ENCODE measurements at places on chromosomes 16 and 17. TPM values are rescaled to one million over a fixed set of nuclear protein-coding genes. Genes with fewer than 3 reads are reported as not detected.

- peak; percentile 85 for DNase-seq
- H3K27ac ChIP-seq: peak overlapping the region; percentile 7
- H3K4me3 ChIP-seq: no peak overlapping the region
- H3K36me3 ChIP-seq: no peaks in the 10 kb centered on the region
Measured at GRCh38 chr16:86931410-86931941, 353.1 kb downstream of the FOXL1 start.

DNA sequence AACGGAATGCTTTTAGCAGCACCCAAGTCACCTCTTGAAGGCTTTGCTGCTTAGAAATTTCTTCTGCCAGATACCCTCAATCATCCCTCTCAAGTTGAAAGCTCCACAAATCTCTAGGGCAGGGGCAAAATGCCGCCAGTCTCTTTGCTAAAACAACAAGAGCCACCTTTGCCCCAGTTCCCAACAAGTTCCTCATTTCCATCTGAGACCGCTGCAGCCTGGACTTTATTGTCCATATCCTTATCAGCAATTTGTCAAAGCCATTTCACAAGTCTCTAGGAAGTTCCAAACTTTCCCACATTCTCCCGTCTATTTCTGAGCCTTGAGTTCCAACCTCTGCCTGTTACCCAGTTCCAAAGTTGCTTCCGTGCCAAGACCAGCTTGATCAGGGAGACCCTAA lies 27.4 kb downstream of the TMC6 start:
- no peak overlapping the region for H3K27ac ChIP-seq
- no peak overlapping the region for H3K4me3 ChIP-seq
- DNase-seq: no peak
- no peaks in the 10 kb centered on the region for H3K4me1 ChIP-seq

DNA sequence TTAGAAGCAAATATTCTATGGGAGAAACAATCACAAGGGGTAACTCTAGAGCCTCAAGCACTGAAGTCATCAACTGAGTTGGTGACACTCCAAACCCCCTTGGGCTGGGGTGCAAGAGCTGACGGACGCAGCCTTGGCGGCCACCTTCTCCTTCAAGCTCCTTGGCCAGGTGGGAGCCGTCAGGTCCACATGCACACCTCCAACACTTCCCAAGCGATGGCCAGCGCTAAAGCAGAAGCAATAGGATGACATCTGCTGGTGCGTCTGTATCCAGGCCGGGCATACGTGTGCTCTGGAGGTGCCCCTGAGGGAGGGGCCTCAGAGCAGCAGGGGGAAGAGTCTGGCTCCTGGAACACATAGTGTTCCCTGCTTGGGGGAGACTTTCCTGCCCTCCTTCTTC lies 12.2 kb upstream of the FOXJ1 start:
- H3K27me3 ChIP-seq: no peaks in the 10 kb centered on the region
- no peaks in the 10 kb centered on the region for H3K4me1 ChIP-seq
- no peak overlapping the region for H3K27ac ChIP-seq

- H3K36me3 ChIP-seq: no peaks in the 10 kb centered on the region
- no peaks in the 10 kb centered on the region for H3K27me3 ChIP-seq
- no peak for DNase-seq
Measured at GRCh38 chr17:15377616-15378015, 36.2 kb upstream of the TEKT3 start.

DNA sequence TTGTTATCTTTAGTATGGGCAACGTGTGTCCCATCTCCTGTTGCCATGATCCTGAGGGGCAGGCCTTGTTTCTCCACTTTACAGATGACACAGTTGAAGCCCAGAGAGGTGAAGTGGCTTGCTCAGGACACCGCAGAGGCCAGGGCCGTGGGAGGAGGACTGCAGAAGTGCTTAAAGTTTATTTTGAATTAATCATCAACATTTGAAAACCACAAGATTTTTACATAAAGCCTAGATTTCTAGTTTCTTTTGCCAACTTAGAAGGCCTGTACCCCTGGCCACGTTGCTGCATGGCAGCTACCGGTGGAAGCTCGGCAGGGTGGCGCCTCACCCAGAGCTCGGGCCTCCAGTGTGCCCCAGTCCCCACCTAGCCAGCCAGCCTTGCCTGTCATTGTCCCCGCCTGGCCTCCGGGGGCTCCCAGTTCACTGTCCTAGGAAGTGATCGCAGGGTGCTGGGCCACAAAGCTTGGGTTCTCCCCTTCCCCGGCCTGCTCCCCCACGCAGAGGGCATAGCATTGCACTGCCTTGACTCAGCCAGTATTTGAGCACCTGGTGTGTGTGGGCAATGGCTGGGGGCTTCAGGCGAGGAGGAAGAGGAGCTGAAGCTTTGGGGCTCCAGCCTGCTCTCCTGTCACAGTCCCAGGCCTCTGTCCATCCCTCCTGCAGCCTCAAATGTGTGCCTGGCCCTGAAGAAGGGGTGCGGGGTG lies 14.8 kb upstream of the ADCY7 start:
- no peaks in the 10 kb centered on the region for H3K36me3 ChIP-seq
- no peak overlapping the region for H3K27ac ChIP-seq
- peak; percentile 57 for DNase-seq

DNA sequence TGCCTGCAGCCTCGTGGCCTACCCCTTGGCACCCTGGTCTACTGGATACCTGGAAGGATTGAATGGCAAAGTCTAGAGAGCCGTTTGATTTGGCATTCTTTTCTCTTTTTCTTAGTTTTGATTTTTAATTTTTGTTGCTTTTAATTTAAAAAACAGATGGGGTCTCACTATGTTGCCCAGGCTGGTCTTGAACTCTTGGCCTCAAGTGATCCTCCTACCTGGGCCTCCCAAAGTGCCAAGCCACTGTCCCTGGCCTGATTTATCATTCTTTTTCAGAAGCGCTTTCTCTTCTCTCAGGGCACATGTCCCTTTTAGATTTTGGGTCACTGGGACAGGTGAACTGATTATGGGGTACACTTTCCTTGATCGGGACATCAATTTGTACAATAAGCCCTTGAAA lies 10.8 kb downstream of the ZC3H18 start:
- no peak for DNase-seq
- no peaks in the 10 kb centered on the region for H3K27me3 ChIP-seq
- H3K4me1 ChIP-seq: no peaks in the 10 kb centered on the region
- no peak overlapping the region for H3K27ac ChIP-seq
- no peaks in the 10 kb centered on the region for H3K36me3 ChIP-seq

DNA sequence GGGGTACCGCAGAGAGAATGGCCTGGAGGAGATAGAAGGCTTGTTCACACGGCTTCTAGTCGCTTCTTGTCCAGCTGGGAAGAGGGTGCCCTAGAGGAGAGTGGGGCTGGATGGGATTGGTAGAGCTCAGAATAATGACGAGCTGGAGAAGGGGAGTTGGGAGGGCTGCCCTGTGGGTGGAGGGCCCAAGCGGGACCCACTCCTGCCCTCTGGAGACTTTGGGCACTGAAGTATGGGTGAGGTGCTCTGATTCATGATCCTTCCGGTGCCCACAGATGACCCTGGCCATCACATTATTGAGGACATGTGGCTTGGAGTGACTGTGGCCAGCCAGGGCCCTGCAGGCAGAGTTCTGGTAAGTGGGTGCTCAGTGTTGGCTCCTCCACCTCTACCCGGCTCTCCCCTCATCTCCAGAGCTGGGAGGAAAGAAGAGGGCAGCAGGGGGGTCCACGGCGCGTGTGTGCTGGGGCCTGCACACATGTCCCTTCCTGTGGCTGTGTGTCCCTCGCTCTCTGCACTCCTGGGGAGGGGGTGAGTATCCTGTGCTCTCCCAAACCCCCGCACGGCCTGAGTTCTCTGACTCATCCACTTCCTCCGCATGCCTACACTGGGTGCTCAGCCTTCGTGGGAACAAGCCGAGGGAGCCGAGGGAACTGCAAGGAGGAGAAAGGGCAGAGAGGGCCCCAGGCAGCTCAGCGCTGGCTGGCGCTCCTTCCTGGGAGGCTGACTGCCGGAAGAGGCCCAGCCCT lies 8.5 kb downstream of the ITGA3 start:
- H3K36me3 ChIP-seq: no peaks in the 10 kb centered on the region
- H3K4me3 ChIP-seq: no peak overlapping the region
- peak overlapping the region; percentile 91 for H3K27ac ChIP-seq
- no peaks in the 10 kb centered on the region for H3K27me3 ChIP-seq
- DNase-seq: peak; percentile 90

DNA sequence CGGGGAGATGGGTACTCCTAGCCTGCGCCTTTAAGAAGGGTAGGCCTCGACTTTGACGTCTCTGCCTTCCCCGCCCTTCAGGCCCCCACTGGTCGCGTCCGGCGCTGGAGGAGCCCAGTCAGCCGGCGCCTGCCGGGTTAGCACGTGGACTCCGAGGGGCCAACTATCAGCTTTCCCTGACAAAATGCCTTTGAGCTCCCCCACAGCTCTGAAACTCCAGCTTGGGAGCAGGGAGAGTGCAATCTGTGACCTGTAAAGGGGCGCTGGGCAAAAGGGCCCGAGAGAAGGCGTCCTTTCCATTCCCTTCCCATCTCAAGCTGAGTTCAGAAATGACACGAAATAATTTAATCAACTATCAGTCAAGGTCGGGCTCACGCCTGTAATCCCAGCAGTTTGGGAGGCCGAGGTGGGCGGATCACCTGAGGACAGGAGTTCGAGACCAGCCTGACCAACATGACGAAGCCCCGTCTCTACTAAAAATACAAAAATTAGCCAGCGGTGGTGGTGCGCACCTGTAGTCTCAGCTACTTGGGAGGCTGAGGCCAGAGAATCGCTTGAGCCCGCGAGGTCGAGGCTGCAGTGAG lies 2.3 kb upstream of the SLC25A39 start:
- H3K4me1 ChIP-seq: no peaks in the 10 kb centered on the region
- H3K4me3 ChIP-seq: no peak overlapping the region
- H3K27me3 ChIP-seq: no peaks in the 10 kb centered on the region
- no peaks in the 10 kb centered on the region for H3K36me3 ChIP-seq
- H3K27ac ChIP-seq: no peak overlapping the region

- H3K36me3 ChIP-seq: no peaks in the 10 kb centered on the region
- H3K27ac ChIP-seq: no peak overlapping the region
- no peaks in the 10 kb centered on the region for H3K4me1 ChIP-seq
- no peaks in the 10 kb centered on the region for H3K27me3 ChIP-seq
- H3K4me3 ChIP-seq: no peak overlapping the region
Measured at GRCh38 chr17:33318241-33318640, 25.1 kb upstream of the ASIC2 start.

GRCh38 chr16:12414281-12414680 lies 389.4 kb downstream of the CPPED1 start:
- H3K4me3 ChIP-seq: no peak overlapping the region
- no peak overlapping the region for H3K27ac ChIP-seq
- no peak for DNase-seq
- H3K4me1 ChIP-seq: no peaks in the 10 kb centered on the region

Gene BRIP1
- total RNA-seq: 0.75 TPM

DNA sequence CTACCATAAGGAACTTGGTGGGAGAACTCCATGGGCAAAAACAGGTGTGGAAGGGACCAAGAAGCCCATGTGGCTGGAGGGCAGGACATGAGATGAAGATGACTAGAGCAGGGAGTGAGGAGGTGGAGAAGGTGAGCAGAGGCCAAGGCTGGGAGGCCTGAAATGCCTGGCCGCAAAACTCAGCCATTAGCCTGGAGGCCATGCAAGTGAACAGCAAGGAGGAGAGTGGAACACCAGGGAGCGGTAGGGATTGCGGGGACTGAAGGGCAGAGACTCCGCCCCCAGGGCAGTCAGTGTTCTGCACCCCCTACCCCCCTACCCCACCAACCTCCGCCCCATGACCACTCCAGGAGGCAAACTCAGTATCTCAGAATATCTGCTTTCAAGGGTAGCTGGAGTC lies 17.0 kb downstream of the BCL7C start:
- peak; percentile 28 for DNase-seq
- no peaks in the 10 kb centered on the region for H3K36me3 ChIP-seq
- H3K4me3 ChIP-seq: no peak overlapping the region
- no peaks in the 10 kb centered on the region for H3K4me1 ChIP-seq
- H3K27ac ChIP-seq: peak overlapping the region; percentile 84
- no peaks in the 10 kb centered on the region for H3K27me3 ChIP-seq

DNA sequence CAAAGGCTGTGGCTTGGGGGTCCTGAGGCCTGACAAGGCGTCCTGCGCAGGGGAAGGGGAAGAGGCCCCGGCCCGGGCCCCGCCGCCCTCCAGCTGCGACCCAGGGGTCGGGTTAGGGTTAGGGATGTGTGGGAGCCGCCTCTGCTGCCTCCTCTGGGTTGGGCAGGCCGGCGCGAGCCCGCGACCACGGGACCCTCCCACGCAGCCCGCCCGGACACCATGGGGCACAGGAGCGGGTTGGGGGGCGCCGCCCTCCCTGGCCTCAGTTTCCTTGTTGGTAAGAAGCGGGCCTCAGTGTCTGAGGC lies 386 bp downstream of the CIAO3 start:
- no peak overlapping the region for H3K27ac ChIP-seq
- no peaks in the 10 kb centered on the region for H3K27me3 ChIP-seq
- peak overlapping the region; percentile 71 for H3K4me3 ChIP-seq
- no peaks in the 10 kb centered on the region for H3K36me3 ChIP-seq
- no peaks in the 10 kb centered on the region for H3K4me1 ChIP-seq
- DNase-seq: no peak

Gene CRYBA1
- total RNA-seq: not detected

- H3K36me3 ChIP-seq: no peaks in the 10 kb centered on the region
- H3K4me1 ChIP-seq: no peaks in the 10 kb centered on the region
- no peaks in the 10 kb centered on the region for H3K27me3 ChIP-seq
- H3K27ac ChIP-seq: no peak overlapping the region
- no peak for DNase-seq
- no peak overlapping the region for H3K4me3 ChIP-seq
Measured at GRCh38 chr17:21172846-21173245, 41.1 kb downstream of the TMEM11 start.

Gene ALOX15B
- 0.15 TPM for total RNA-seq

- H3K4me1 ChIP-seq: no peaks in the 10 kb centered on the region
- no peaks in the 10 kb centered on the region for H3K27me3 ChIP-seq
- H3K4me3 ChIP-seq: no peak overlapping the region
- no peaks in the 10 kb centered on the region for H3K36me3 ChIP-seq
- DNase-seq: peak; percentile 23
Measured at GRCh38 chr16:5036228-5037156, 2.8 kb upstream of the NAGPA start.

DNA sequence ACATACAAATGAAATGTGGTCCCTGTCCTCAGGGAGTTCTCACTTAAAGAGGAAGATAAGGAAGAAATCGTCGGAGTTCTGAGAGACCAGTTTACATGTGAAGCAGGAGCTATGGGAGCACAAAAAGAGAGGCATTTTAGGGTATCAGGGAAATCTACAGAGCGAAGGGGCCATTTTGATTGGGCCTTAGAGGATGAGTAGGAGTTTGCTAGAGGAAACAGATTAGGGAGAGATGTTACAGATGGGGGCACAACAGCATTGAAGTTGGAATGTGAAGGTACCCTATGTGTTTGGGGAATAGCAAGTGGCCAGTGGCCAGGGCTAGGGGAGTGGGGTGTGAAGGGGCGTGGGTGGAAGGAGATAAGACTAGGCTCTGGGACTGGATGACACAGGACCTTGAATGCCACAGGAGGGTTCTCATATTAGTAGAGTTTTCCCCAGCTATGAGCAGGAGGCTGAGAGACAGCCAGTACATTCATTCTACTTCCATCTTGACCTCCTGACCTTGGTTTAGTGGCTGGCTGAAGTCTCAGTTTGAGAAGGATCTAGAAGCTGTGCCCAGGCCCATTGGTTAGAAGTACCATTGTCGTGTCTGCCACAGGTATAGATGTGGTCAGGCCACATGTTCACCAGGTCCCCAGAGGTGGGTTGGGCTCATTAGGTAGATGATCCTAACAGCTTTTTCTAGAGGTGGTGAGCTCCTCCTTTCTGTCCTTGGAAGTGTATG lies 34.8 kb downstream of the CPNE2 start:
- H3K27me3 ChIP-seq: no peaks in the 10 kb centered on the region
- H3K27ac ChIP-seq: no peak overlapping the region
- DNase-seq: no peak
- no peaks in the 10 kb centered on the region for H3K36me3 ChIP-seq
- no peak overlapping the region for H3K4me3 ChIP-seq

- H3K4me1 ChIP-seq: no peaks in the 10 kb centered on the region
- H3K36me3 ChIP-seq: no peaks in the 10 kb centered on the region
- no peak overlapping the region for H3K27ac ChIP-seq
- DNase-seq: no peak
Measured at GRCh38 chr17:66957951-66958579, 6.4 kb upstream of the CACNG4 start.

Gene RNF112
- 9.9 TPM for total RNA-seq
